ENCODE measurements at places on chromosomes 4 and X.

GRCh38 chr4:87445964-87446363, 23.6 kb downstream of the NUDT9 start:
- DNase-seq: no peak

DNA sequence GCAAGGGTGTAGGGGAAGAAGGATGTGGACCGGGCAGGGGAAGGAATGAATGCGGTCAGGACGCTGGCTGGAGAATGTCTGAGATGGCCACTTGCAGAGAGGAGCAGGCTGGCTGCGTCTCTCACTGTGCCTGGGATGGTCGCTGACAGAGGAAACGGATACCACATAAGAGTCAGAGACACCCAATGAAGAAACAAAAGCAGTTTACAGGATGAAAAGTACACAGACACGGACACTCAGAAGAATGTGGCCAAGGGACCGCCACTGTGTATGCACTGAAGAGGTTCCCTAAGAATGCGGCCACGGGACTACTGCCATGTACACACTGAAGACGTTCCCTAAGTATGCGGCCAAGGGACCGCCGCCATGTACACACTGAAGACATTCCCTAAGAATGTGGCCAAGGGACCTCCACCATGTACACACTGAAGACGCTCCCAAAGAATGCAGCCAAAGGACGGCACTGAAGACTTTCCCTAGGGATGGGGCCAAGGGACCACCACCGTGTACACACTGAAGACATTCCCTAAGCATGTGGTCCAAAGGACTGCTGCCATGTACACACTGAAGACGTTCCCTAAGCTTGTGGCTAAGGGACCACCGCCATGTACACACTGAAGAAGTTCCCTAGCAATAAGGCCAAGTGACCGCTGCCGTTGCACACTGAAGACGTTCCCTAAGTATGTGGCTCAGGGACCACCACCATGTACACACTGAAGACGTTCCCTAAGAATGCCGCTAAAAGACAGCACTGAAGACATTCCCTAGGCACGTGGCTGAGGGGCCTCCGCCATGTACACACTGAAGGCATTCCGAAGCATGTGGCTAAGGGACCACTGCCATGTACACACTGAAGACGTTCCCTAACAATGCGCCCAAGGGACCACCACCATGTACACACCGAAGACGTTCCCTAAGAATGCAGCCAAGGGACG, 32.2 kb downstream of the DHRSX start:
- no peak for DNase-seq

- DNase-seq: no peak
These were observed 318.7 kb downstream of the SLC7A11 start for GRCh38 chr4:137923494-137923893.

GRCh38 chr4:86895692-86896488, 3.7 kb upstream of the C4orf36 start:
- no peak for DNase-seq

DNA sequence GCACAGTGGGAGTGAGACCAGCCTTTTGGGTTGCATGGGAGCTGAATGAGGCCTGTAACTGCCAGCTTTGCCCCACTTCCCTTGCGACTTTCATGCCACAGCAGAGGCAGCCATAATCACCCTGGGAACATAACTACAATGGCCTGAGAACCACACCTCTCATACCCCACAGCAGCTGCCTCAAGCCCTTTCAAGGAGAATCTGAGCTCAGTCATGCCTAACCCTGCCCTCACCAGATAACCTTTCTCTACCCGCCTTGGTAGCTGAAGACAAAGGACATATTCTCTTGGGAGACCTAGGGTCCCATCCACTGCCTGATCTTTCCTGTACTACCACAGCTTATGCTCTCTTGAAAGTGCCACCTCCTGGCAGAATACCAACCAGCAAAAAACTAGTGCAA, 599.9 kb upstream of the IGFBP7 start:
- no peak for DNase-seq

- no peak for DNase-seq
These were observed 150.5 kb downstream of the VCX3A start for GRCh38 chrX:6384371-6384770.

DNA sequence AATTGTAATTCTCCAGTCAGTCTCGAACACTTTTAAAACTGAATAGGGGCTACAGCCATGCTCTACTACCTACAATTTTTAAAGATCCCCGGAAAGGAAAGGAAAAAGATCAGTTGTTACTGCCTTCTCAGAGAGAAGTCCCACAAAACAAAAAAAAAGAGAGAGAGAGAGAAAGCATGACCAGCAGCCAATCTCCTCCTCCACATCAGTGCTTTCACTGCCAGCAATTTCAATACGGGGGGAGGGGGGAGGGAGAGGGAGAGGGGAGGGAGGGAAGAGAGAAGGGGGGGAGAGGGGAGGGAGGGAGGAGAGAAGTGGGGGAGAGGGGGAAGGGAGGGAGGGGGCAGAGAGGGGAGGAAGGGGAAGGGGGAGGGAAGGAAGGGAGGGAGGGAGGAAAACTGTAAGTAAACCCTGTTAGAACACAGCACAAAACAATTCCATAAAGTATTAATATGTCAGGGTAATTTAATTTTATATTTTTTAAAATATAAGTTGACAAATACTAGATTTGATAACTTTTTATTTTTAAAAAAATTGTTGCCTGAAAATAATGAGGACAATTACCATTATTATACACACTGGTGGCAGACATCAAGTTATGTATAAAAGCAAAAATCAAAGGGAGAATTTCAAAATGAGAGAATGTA, 108.0 kb downstream of the LRBA start:
- no peak for DNase-seq

- DNase-seq: no peak
These were observed 162.8 kb downstream of the THOC2 start for GRCh38 chrX:123570011-123570590.

GRCh38 chr4:71498625-71499024, 159.8 kb downstream of the SLC4A4 start:
- no peak for DNase-seq

GRCh38 chr4:92970996-92971395, 667.2 kb downstream of the GRID2 start:
- DNase-seq: no peak

- no peak for DNase-seq
These were observed 512.3 kb downstream of the FAT4 start for GRCh38 chr4:125826801-125827695.

DNA sequence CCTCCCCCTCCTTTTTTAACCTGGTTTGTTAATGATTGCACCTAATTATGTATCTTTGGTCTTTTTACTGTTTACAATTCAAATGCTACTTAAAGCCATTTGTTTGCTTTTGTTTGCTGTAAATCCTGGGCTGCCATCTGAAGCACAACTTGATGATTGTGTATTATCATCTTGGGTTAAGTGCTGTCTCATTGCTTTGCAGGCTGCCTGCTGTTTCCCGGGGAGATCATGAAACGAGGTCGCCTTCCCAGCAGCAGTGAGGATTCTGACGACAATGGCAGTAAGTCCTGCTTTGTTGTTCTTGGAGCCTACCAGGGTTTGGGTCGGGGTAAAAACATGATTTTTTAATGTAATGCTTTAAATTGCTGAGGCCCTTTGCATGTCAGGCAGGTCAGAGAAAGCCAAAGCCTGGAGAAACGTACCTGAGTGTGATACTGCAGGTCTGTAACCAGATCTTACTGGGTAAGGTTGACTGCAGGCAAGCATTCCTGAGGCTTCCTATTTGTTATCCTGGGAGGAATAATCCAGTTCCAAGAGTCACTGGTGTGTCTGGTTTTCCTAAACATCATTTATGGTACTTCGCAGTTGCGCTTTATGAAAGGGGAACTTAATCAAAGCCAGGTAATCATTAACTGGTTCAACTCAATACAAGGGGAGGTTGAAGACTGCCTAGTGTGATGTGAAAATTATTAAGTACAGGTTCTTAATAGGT, 22.2 kb downstream of the JADE1 start:
- DNase-seq: no peak

GRCh38 chr4:140082391-140082755, 71.6 kb downstream of the MAML3 start:
- DNase-seq: no peak

DNA sequence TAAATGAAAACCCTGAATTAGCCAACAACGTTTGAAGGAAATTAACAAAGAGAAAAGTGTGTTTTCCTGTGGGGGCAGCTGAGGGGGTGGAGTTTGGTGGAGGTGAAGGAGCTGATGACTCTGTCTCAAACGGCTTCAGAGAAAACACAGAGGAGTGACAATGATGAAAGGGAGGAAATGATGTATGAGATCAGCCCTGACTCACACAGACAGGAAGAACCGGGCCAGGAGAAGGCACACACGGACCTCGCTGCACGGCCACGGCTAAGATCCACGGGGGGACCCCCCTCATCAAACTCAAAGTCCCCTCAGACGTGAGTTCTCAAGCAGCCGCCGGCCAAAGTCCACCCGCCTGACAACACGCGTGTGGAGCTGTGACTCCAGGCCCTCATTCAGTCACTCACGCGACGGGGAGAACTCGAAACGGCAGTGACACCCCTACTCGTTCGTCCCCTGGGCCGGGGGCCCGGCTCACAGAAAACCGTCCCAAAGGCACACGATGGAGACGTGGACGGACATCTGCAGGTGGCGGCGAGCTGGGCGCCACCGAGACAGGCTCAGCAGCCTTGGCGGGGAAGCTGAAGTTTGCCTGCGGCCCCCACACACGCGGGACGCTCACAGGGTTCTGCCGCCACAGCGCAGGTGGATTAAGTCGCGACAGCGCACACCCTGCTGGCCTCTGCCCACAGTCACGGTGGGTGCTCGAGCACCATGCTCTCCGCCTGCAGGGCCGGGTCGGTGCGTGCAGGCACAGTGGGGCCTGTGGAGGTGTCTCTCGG, 28.8 kb downstream of the PPP2R3B start:
- DNase-seq: no peak

- no peak for DNase-seq
These were observed 22.0 kb downstream of the ARHGAP24 start for GRCh38 chr4:85496933-85497332.

DNA sequence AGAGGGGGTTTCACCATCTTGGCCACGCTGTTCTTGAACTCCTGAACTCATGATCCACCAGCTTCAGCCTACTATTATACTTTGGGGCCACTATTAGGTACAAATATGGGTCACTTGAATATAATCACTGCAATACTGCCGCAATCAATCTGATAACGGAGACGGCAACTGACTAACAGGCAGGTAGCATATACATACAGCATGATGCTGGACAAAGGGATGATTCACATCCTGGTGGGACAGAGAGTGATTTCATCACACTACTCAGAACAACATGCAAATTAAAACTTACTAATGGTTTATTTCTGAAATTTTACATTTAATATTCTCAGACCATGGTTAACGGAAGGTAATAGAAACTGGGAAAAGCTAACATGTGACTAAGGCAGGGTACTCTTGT, 10.9 kb downstream of the LRBA start:
- DNase-seq: no peak

- DNase-seq: no peak
These were observed 167.7 kb downstream of the DCAF12L2 start for GRCh38 chrX:125998432-125998831.

GRCh38 chrX:46244451-46244850, 300.8 kb downstream of the ZNF674 start:
- DNase-seq: no peak

- DNase-seq: no peak
These were observed 42.1 kb downstream of the VAMP7 start for GRCh38 chrX:155923200-155923599.

- DNase-seq: no peak
These were observed 17.0 kb downstream of the TSPAN5 start for GRCh38 chr4:98641376-98641775.

DNA sequence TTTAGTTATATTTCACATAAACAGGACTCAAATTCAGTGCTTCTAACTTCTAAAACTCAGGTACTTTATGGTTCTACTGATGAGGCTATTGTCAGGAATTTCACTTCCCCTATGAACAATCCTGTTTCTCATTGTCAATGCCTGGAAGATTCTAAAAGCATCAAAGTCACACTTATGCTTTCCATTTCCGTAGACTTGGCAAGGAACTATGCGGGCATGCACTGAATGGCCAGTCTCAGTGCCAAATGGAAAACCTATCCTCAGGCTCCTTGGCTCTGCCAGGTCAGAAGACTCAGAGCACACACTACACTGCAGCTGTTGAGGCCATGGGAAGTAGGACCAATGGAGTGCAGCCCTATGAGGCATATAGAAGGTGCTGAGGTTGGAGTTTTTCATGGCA, 97.0 kb upstream of the PTPN13 start:
- DNase-seq: no peak

DNA sequence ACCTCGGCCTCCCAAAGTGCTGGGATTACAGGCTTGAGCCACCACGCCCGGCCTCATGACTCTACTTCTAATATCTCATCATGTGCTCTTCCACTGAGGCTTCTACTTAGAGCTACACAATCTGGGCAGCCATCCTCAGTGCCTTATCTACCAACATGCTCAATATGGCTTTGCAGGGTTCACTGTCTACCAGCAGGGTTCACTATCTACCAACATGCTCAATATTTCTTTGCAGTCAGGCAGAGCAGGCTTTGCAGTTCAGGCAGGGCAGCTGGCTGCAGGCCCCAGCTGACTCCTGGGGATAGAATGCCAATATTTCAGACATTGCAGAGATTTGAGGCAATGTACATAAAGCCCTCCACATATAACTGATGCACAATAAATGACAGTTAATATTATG, 47.5 kb downstream of the PKD2 start:
- no peak for DNase-seq

GRCh38 chr4:26692014-26692726, 108.3 kb downstream of the TBC1D19 start:
- no peak for DNase-seq

DNA sequence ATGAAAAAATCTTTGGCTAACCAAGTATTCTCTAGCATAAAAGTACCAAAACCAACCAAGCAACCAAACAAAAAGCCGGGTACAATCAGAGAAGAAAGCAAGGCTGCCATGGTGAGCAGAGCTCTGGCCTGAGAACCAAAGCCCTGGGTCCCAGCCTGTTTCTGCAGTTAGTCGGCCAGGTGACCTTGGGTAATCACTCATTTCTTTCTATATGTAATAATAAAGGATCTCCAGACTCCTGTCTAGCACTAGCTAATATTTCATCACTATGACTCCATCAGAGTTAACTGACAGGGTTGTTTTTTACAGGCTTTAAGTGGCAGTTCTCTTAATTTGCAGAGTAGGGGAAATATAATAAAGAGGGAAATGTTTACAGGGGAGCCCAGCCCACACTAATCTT, 34.0 kb upstream of the RASGEF1B start:
- DNase-seq: no peak

- DNase-seq: no peak
These were observed 7.0 kb downstream of the FHIP1A start for GRCh38 chr4:151415978-151416377.

DNA sequence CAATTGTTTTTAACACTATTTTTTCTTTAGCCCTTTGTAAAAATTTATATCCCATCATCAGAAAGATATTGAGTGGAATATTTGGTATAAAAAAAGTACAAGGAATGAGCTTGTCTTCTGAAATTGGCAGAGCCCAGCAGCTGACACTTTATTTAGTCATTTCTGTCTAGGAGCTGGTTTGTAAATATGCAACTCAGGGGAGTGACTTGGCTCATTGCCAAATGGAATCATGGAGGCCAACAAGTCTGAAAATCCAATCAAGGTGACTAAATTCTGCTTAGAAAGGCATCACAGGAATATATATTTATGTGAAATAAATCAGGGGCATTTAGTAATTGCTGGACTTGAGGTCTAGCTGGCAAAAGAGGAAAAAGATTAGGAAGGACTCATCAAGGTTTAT, 74.4 kb downstream of the OTC start:
- no peak for DNase-seq
